Astrocyte of the hippocampus (primary cell): ENCODE measurements at places on chromosomes 3 and 15.

DNA sequence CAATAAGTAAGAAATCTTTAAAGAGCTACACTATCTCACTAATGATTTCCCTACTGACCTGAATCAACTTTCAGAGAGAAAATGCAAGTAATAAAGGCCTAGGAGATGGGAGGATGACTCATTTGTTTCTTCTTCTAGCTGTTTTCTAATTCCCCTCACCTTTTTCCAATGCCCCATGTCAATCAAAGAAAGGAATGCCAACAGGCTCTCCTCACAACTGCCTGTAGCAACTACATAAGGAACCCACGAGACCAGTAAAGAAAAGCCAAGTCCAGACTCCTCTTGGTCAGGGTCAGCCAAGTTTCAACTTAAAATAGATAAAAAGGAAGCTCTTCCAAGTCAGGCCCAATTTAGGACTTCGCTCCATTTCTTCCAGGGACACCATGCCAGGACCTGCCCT, 201.9 kb downstream of the TNIK start:
- DNase-seq, result peak; percentile 62

DNA sequence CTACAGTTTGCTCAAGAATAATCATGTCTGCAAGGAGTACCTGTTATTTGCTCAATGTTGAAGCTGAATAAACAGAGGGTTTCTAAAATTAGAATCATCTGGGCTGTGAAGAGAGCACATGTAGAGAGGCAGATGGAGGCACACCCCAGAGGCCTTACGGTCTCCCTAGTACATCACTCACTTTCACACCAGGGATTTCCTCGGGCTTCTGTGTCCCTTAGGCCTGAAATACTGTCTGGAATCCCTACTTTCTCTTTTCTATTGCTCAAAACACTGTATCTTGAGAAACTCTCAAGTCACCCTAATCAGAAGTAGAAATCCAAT, 473.7 kb upstream of the ROBO2 start:
- DNase-seq, result no peak

DNA sequence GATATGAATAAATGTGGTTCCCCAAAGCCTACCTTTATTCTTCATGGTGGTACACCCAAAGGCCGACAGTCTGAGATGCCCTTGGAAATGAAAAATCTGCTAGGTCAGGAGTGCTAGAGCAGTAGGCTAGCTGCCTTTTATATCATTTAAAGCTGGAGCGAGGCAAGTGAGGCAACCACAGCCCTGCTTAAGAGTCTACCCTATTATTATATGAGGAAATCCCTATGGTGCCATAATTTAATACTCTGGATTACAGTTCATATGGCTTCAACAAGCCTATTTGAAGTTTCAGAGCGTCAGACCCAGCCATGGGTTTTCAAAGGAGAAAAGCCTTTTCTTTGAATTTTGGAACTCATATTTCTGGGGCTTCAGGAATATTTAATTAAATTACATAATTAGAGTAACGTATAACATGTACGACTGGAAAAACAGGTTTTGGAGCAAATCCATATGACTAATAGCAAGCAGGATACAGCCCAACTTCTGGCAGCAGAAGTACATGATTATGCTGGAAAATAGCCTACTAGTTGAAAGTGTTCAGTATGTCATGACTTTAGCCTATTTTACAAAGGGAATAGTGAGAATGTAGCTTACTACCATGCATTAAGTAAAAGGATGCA, 18.0 kb upstream of the SLTM start:
- DNase-seq, result peak; percentile 65

DNA sequence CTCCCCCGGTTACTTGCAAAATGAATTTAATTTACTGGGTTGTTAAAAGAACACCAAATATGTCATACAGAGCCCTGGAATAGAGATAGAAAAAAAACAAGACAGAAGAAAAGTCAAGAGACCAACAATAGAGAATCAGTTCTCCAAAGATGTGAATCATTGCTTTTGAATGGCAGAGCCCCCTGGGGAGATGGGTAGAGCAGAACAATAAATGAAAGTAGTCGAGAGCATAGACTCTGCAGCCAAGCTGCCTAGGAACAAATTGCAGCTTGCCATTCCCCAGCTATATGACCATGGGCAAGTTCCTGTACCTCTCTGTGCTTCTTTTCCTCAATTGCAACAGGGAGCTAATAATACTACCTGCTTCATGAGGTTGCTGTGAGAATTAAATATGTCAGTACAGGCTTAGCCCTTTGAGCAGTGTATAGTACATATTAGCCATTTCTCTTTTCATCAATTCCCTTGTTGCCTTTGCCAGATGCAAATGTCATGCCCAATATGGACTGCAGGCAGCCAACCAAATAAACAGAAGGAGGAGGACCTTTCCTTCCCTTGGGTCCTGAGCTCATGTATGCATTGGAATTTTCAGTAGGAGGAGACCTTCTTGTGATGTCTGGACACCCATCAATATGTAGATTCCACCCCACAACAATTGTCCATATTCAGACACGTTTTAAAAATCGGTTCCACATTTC, 25.0 kb upstream of the BFSP2 start:
- DNase-seq, result peak; percentile 35

GRCh38 chr3:197682713-197683112, 54.0 kb downstream of the RUBCN start:
- DNase-seq, result no peak

- no peak for DNase-seq
Observed at GRCh38 chr3:110974902-110975301, 96.7 kb upstream of the NECTIN3 start.

DNA sequence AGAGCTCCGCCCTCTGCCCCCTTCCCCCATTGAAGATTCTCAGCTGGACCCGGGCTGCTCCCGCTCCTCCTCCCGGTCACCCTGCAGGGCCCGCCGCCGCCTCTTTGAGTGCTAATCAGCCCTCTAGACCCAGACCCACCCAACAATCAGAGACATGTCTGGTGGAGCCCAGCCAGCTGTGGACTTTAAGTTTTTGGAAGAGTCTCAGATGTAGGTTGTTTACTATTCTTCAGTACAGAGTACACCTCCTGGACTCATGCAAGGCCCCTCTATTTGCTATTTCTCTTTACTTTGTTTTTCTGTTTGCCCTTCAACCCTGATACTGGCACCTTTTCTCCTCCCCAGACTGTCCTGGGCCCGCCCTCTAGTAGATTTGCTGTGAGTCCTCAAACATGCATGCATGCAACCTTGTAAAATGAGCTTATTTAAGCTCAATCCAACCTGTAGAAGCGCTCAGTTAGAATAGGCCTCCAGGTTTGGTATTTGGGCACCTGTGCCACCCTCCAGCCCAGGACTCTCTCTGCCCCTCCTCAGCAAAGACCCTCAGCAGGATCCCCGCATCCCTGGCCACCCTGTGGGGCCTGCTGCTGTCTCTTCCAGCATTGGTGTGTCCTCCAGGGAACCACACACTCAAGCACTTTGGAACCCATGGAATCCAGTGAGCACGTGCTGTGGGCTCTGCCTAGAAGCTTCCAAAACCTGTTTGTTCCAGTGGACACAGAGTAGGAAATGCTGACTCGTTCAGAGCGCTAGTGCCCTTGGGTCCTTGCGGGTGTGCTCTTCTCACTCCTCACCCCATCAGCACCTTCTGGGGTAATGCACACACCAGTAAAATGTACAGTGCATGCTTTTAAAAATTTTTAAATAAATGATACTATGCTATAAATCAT, 4.6 kb downstream of the PRR23E start:
- no peak for DNase-seq

- no peak for DNase-seq
Observed at GRCh38 chr3:15703346-15703745, 94.4 kb downstream of the ANKRD28 start.

GRCh38 chr3:18223974-18224373, 201.2 kb downstream of the SATB1 start:
- DNase-seq, result no peak

- DNase-seq, result no peak
Observed at GRCh38 chr3:18713577-18713951, 288.4 kb upstream of the SATB1 start.
